ENCODE measurements at places on chromosomes 12 and 14. TPM values are rescaled to one million over a fixed set of nuclear protein-coding genes. Genes with fewer than 3 reads are reported as not detected.

DNA sequence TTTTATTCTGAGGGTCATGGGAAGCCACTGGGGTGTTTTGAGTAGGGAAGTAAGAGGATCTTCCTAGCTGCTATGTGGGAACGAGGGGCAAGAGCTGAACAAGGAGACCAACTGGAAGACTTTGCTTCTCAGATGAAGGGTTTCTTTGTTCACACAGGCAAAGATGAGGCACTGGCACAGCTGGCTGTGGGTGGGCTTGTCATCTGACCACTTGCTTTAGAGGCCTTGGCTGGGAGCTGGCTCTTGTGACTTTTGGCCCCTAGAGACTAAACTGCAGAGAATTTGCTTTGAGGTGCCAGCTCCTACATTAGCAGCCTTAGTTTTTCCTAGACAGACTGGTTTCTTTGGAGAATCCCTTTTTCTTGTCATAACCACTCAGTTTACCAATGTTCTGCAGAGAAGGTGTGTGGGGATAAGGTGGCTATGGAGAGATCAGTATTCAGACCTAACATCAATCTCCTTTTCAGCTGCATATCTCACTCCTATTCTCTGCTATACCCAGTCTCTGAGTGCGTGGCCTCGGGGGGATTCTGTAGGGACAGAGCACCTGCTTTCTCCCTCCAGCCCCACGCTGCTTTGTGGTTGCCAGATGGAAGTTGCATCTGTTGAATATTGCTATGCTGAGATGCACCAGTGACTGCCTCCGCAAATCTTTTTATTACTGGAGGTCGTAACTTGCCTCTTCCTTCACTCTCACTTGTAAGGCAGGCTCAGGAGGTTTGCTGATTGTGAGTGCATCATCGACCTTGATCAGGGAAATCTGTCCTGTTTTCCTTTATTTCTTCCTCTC is 12.7 kb downstream of the PPP2R5C start:
- no peaks in the 10 kb centered on the region for H3K4me1 ChIP-seq
- no peak overlapping the region for H3K27ac ChIP-seq
- H3K4me3 ChIP-seq, result no peak overlapping the region
- H3K36me3 ChIP-seq, result no peaks in the 10 kb centered on the region
- DNase-seq, result no peak

- no peak for DNase-seq
- no peak overlapping the region for H3K4me3 ChIP-seq
- H3K27me3 ChIP-seq, result no peaks in the 10 kb centered on the region
- no peaks in the 10 kb centered on the region for H3K36me3 ChIP-seq
- peaks cover 2% of the 10 kb centered on the region for H3K4me1 ChIP-seq
Observed at GRCh38 chr14:103597623-103598377, 31.2 kb upstream of the KLC1 start.

GRCh38 chr12:23099604-23100003 is 474.6 kb downstream of the ETNK1 start:
- H3K27ac ChIP-seq, result no peak overlapping the region
- no peak overlapping the region for H3K4me3 ChIP-seq
- H3K4me1 ChIP-seq, result no peaks in the 10 kb centered on the region
- DNase-seq, result no peak
- no peaks in the 10 kb centered on the region for H3K27me3 ChIP-seq

DNA sequence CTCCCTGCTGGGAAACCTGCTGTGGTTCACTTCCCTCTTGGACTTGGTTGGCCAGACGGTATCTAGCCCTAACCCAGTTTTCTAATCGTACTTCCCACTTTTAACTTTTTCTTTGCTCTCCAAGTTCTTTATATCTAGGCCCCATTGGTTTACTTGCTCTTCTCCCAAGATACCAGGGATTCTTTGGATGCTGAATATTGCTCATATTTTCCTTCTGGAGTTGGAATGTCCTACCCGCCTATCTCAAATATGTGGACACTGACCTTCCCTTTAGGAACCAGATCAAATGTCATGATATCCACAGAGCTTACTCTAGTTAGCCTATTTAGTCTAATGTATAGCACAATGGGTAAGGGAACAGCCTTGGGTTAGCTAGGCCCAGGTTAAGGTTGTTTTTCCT is 228.6 kb downstream of the DACT1 start:
- no peaks in the 10 kb centered on the region for H3K36me3 ChIP-seq
- H3K4me3 ChIP-seq, result no peak overlapping the region
- no peaks in the 10 kb centered on the region for H3K27me3 ChIP-seq
- peak overlapping the region; percentile 38 for H3K27ac ChIP-seq

DNA sequence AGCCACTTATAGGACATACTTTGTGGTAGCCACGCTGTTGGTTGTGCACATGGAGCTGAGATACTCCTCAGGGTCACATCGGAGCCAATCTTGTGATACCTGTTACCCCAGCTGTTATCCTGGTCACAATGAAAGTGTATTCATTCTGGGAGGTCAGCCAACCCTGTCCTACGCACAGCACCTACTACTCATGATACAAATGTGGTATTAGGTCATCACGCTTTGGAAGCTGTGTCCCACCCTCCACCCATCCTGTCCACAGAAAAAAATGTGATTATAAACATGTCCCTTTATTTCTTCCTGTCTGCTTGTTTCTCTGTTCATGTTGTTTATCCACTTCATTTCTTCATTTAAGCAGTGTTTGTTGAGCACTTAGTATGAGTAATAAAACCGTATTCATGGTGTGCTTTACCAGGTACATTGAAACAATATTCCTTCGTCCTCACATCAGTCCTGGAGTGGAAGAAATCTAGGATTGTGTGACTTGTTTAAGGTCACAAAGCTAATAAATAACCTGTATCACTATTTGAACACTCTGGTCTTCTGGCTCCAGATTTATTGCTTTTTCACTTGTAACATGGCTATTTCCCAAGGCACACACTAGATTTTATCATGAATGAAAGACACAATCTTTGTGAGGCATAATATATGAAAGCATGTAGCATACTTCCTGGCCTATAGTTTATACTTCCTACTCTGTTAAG is 73.1 kb downstream of the DERA start:
- H3K27me3 ChIP-seq, result no peaks in the 10 kb centered on the region
- H3K4me1 ChIP-seq, result peaks cover 20% of the 10 kb centered on the region
- DNase-seq, result no peak
- no peak overlapping the region for H3K27ac ChIP-seq

DNA sequence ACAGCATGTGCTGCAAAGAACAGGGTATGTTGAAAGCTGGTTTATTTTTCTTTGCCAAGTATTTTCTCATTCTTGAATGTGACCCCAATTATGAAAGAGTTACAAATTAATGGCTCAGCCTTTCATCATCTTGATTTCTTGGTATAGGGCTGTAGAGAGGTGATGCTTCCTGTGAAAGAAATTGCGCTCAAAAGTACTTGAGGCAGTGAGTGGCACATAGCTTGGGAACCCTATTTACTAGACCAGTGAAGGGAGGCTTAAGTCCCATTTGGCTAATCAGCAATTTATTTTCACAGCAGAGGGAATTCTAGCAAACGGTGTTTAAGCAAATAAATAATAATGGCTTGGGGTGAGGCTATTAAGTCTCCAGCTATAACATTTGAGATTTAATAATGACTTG is 153.9 kb upstream of the MIS18BP1 start:
- H3K27ac ChIP-seq, result no peak overlapping the region
- no peak for DNase-seq
- H3K4me3 ChIP-seq, result no peak overlapping the region
- H3K36me3 ChIP-seq, result no peaks in the 10 kb centered on the region
- no peaks in the 10 kb centered on the region for H3K4me1 ChIP-seq

DNA sequence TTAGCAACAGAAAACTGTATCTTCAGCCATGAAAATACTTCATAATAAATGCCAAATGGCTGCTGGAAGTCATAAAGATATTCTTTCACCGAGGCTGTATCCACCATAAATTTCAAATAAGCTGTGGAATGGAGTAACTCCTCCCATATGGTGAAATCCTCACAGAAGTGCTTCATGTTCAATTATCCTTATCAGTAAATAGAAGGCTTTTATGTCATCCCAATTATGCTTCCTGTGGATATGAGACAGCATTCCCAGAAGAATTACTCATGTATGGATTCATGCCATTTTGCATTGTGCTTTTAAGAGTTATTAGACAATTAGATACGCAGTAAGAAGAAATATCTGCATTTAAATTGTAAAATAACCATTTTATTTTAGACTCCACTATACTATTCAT is 99.0 kb downstream of the RTN1 start:
- H3K4me1 ChIP-seq, result no peaks in the 10 kb centered on the region
- H3K27me3 ChIP-seq, result no peaks in the 10 kb centered on the region
- no peak overlapping the region for H3K4me3 ChIP-seq
- no peak overlapping the region for H3K27ac ChIP-seq

GRCh38 chr12:131753757-131754156 is 42.9 kb downstream of the SFSWAP start:
- H3K27ac ChIP-seq, result no peak overlapping the region
- H3K4me1 ChIP-seq, result no peaks in the 10 kb centered on the region
- no peak overlapping the region for H3K4me3 ChIP-seq
- H3K36me3 ChIP-seq, result peaks cover 73% of the 10 kb centered on the region
- no peaks in the 10 kb centered on the region for H3K27me3 ChIP-seq
- DNase-seq, result no peak

DNA sequence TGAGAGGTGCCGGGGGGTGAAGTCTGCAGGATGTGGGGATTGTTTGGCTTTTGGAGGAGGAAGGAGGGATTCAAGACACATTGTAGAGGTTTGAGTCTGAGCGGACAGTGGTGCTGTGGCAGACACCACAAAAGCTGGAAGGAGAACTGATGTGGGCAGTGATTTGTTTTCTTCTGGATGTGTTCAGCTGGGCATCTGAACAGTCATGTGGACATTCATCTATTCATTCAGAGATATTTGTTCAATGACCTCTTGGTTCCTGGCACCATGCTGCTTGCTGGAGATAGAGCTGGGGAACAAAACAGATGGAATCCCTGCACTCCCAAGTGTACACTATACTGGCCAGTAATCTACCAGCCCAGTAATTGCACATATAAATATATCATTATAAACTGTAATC is 64.0 kb downstream of the PTPN11 start:
- no peak overlapping the region for H3K27ac ChIP-seq
- peaks cover 14% of the 10 kb centered on the region for H3K36me3 ChIP-seq
- no peaks in the 10 kb centered on the region for H3K27me3 ChIP-seq
- no peak overlapping the region for H3K4me3 ChIP-seq
- no peak for DNase-seq

- H3K4me1 ChIP-seq, result no peaks in the 10 kb centered on the region
- H3K27me3 ChIP-seq, result no peaks in the 10 kb centered on the region
- no peak for DNase-seq
Observed at GRCh38 chr14:102012336-102012735, 48.0 kb downstream of the DYNC1H1 start.

- H3K4me3 ChIP-seq, result no peak overlapping the region
- H3K27ac ChIP-seq, result no peak overlapping the region
- H3K27me3 ChIP-seq, result no peaks in the 10 kb centered on the region
- H3K36me3 ChIP-seq, result no peaks in the 10 kb centered on the region
- no peak for DNase-seq
Observed at GRCh38 chr12:24852420-24852819, 96.5 kb downstream of the BCAT1 start.

GRCh38 chr14:104424406-104425072 is 155.0 kb upstream of the C14orf180 start:
- no peak overlapping the region for H3K27ac ChIP-seq
- peak; percentile 50 for DNase-seq
- H3K36me3 ChIP-seq, result no peaks in the 10 kb centered on the region
- H3K4me3 ChIP-seq, result no peak overlapping the region
- H3K27me3 ChIP-seq, result no peaks in the 10 kb centered on the region
- peaks cover 19% of the 10 kb centered on the region for H3K4me1 ChIP-seq

DNA sequence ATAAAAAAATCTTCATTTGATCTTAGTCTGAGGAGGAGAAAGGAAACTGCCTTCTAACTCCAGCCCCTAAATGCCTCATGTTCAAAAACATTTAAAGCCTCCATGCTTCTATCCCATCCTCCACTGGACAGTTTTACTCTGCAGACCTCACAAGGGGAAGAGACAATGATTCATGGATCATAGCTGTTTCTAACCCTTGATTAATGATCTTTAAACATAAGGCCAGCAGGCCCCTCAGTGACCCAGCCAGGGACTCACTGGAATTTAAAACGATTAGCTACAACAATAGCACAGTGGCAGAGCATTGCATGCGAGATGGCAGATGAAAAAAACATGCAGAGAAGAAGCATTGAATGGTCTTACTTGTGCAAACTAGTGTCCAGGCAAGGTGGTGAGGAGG is 6.0 kb downstream of the DCTN2 start:
- no peak for DNase-seq
- no peak overlapping the region for H3K4me3 ChIP-seq
- H3K36me3 ChIP-seq, result peaks cover 39% of the 10 kb centered on the region
- no peak overlapping the region for H3K27ac ChIP-seq
- H3K27me3 ChIP-seq, result no peaks in the 10 kb centered on the region

- no peak overlapping the region for H3K27ac ChIP-seq
- DNase-seq, result peak; percentile 59
- no peaks in the 10 kb centered on the region for H3K36me3 ChIP-seq
- no peaks in the 10 kb centered on the region for H3K27me3 ChIP-seq
- peaks cover 21% of the 10 kb centered on the region for H3K4me1 ChIP-seq
Observed at GRCh38 chr12:109729371-109729781, 15.8 kb downstream of the FAM222A start.

GRCh38 chr14:104954746-104955395 is 23.3 kb downstream of the AHNAK2 start:
- H3K4me3 ChIP-seq, result no peak overlapping the region
- no peak for DNase-seq
- H3K36me3 ChIP-seq, result peaks cover 23% of the 10 kb centered on the region
- no peaks in the 10 kb centered on the region for H3K4me1 ChIP-seq
- no peak overlapping the region for H3K27ac ChIP-seq

GRCh38 chr14:54804538-54805041 is 98.0 kb downstream of the GCH1 start:
- H3K4me3 ChIP-seq, result no peak overlapping the region
- no peaks in the 10 kb centered on the region for H3K36me3 ChIP-seq
- DNase-seq, result no peak
- H3K27me3 ChIP-seq, result no peaks in the 10 kb centered on the region
- no peaks in the 10 kb centered on the region for H3K4me1 ChIP-seq
- no peak overlapping the region for H3K27ac ChIP-seq

DNA sequence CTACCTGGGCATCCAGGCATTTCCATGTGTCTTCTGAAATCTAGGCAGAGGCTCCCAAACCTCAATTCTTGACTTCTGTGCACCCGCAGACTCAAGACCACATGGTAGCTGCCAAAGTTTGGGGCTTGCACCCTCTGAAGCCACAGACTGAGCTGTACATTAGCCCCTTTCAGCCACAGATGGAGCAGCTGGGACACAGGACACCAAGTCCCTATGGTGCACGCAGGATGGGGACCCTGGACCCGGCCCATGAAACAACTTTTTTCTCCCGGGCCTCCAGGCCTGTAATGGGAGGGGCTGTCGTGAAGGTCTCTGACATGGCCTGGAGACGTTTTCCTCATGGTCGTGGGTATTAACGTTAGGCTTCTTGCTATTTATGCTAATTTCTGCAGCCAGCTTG is 330.0 kb downstream of the RERGL start:
- H3K36me3 ChIP-seq, result no peaks in the 10 kb centered on the region
- H3K27ac ChIP-seq, result no peak overlapping the region
- H3K4me1 ChIP-seq, result no peaks in the 10 kb centered on the region
- no peaks in the 10 kb centered on the region for H3K27me3 ChIP-seq
- DNase-seq, result no peak
- no peak overlapping the region for H3K4me3 ChIP-seq

Gene ADAMTS20
- total RNA-seq, result not detected

Gene TM7SF3
- 55.9 TPM for total RNA-seq

Gene PHC1
- total RNA-seq, result 36.1 TPM

Gene GSG1
- total RNA-seq, result not detected

Gene STXBP6
- total RNA-seq, result 15.2 TPM

Measured in sigmoid colon (tissue), 7 donors.